Fibroblast of the aortic adventitia (primary cell): ENCODE measurements at places on chromosomes 1 and 21. TPM values are rescaled to one million over a fixed set of nuclear protein-coding genes. Genes with fewer than 3 reads are reported as not detected.

Gene PTPRF
- total RNA-seq = 18.2 and 23.6 TPM in 2 replicates

Gene TSPAN1
- 0.81 TPM in 1 of 2 replicates, not detected in the other for total RNA-seq

Gene SAMD11
- total RNA-seq = 1.6 and 12.4 TPM in 2 replicates

Gene KLHDC9
- 0.90 and 1.8 TPM in 2 replicates for total RNA-seq

Gene KRTAP13-2
- total RNA-seq = not detected in 2 replicates

Gene SIPA1L2
- 6.8 and 16.4 TPM in 2 replicates for total RNA-seq

Gene CELA2A
- not detected in 2 replicates for total RNA-seq

Gene LCA5L
- 0.65 and 3.1 TPM in 2 replicates for total RNA-seq
